Cortex of kidney (tissue), 1 donor: ENCODE measurements at places on chromosomes 12 and 14.

DNA sequence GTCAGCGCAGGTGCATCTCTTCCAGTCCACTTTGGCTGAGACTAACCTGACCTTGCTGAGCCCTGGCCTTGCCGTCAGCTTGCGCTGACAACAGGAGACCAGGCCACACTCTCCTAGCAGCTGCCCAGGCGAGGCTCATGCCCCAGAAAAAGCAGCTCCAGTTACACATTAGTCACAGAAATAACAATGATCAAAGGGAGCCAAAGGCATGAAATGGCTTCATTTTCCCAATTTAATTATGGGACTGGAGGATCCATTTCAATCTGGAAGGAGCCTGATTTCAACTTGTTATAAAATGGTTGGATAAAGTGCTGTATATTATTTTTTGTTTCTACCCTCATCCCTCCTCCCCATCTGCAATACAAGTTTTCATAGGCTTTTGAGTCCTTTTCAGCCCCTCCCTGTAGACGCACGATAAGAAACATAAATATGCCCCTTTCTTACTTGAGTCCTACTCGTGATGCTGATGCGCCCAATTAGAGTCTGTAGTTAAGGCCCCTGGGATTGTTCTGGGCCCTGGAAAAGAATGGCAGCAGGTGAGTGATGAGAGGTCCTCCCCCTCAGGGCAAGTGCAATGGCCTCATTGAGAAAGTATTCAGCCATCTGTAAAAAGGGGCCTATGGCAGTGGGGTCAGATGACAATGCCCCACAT, 376.0 kb downstream of the C12orf75 start:
- no peak for DNase-seq

GRCh38 chr14:92848887-92849286, 54.8 kb downstream of the GOLGA5 start:
- no peak for DNase-seq

GRCh38 chr14:38209572-38210557, 2.2 kb downstream of the SSTR1 start:
- DNase-seq: no peak

DNA sequence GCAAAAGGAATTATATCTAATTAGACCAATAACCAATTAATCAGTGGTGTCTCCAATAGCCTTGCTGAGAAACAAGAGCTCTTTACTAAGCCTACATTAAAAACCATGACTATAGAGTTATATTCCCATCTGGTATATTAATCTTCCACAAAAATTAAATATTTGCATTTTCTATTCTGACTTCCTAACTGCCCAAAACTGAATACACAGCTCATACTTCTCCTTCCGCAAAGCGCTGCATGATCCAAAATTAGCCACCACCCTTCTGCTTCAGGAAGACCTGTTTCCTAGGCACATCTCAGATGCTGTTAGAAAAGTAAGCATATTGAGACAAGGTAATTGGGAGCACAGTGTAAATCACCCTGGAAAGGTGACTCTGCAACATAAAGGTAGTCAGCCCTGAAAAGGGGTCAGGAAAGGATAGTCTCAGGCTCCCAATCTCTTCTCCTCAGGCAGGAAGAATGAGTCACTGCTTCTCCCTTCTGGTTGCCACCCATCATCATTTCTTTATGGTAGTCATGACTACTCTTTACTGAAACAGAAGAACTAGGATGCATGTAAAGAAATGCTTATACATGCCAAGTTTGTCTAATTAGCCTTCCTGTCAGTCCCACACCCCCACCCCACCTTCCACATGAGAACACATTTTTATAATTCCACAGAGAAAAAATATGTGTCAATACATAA, 54.3 kb downstream of the PLCZ1 start:
- no peak for DNase-seq

DNA sequence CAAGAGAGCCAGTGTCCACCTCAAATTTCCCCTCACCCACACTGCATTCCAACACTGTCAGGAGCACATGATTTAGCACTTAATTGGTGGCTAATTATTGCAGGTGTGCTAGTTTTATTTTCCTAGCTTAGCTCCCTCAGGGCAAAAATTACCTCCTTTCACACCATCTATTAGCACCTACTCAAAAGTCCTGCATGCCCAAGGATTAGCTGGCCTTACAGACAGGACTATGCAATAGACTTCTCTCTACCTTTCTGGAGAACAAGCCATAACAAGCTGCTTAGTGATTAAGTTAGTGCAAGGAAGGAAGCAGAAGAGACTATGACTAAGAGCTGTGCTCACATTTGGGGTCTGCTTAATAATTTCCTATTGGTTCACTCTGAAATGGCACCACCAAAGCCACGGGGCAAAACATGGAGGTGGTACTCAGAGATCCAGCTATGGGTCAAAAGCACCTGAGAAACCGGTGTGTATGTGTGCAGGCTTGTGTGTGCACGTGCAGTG, 69.5 kb downstream of the STON2 start:
- no peak for DNase-seq

GRCh38 chr14:77245820-77246219, 25.2 kb downstream of the NGB start:
- no peak for DNase-seq

DNA sequence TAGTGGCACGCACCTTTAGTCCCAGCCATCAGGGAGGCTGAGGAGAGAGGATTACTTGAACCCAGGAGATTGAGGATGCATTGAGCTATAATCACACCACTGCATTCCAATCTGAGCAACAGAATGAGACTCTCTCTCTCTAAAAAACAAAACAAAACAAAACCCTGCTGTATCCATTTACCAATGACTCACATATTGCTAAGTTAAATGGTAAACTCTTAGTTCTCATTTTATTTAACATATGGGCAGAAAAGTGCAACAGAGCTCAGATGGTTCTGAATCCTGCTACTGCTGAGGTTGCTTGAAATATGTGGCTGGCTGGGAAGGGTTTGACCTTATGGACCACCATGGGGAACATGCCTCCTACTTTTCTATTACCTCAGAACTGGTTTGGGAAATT, 33.7 kb upstream of the CCNT1 start:
- no peak for DNase-seq

DNA sequence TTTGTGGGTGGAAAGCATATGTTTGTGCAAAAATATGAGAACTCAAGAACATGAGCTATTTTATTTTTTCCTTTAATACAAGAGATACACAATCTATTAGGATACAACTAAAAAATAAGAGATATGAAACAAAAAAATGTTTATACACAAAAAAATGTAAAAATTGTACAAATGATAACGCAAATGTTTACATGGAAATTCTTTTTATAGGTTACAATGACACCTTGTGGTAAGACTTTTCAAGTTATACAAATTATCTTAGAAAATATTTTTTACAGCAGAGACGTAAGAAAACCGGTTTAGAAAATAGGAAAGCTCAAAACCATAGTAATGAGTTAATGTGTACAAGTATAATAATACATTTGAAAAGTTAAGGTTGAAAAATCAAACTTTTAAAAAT, 25.5 kb downstream of the CEP83 start:
- DNase-seq: no peak

- DNase-seq: no peak
These were observed 836.2 kb upstream of the MGAT4C start for GRCh38 chr12:87092421-87092820.

DNA sequence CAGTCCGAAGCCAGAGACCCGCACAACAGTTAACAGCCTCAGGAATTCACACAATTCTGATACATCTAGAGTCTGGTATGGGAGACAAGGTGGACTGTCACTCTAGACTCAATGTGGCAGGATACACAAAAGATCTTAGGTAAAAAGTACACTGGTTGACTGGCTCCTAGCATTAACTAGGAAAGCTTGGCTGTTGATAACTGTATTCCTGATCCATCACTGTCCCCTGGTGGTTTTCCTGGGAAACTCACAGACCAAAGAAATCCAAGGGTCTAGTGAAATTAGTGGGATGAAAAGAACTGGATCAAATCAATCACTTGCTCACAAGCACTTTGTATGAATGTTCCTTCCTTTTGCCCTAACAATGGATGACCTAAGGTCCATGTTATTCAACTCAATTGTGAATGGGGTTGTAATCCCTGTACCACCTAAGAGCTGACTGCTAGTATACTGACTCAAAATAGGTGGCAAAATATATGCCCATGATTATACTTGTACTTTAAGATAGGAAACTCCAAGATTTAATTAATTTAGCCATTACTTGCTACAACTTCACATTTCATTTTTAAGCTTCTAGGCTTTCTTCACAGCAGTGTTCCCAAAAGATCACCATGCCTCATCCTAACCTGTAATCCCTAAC, 14.0 kb downstream of the NPC2 start:
- no peak for DNase-seq

GRCh38 chr12:108327621-108328344, 11.3 kb downstream of the CMKLR1 start:
- no peak for DNase-seq
